HuH-7 (cell line): ENCODE measurements at places on chromosomes 11 and 22.

DNA sequence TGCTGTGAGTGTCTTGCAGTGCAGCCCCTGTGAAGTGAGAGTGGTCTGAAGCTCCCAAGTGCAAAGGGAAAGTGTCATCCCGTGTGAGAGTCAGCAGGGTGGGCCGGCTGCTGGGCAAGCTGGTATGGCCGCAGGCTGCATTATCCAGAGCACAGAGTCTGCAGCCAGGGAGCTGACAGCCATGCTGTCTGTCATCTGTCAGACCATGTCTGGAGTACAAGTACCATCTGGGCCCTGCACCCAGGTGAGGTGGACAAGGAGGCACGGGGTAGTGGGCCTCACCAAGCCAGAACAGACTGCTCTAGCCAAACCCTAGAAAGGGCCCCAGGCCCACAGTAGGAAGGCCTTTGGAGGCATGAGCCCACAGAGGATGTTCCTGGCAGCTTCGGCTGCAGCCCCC lies 20.2 kb downstream of the LMO1 start:
- no peak for DNase-seq

DNA sequence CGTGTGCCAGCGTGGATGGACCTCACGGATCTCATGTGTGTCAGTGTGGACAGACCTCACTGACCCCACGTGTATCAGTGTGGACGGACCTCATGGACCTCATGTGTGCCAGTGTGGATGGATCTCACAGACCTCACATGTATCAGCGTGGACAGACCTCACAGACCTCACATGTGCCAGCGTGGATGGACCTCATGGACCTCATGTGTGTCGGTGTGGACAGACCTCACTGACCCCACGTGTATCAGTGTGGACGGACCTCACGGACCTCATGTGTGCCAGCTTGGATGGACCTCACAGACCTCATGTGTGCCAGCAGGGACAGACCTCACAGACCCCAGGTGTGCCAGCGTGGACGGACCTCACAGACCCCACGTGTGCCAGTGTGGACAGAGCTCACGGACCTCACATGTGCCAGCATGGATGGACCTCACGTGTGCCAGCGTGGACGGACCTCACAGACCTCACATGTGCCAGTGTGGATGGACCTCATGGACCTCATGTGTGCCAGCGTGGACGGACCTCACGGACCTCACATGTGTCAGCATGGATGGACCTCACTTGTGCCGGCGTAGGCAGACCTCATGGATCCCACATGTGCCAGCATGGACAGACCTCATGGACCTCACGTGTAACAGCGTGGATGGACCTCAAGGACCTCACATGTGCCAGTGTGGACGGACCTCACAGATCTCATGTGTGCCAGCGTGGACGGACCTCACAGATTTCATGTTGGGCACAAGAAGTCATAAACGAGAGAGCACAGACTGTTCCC lies 18.2 kb downstream of the TTLL8 start:
- no peak for DNase-seq

GRCh38 chr11:120929664-120930154 lies 94.2 kb upstream of the TBCEL start:
- DNase-seq: peak; percentile 74

DNA sequence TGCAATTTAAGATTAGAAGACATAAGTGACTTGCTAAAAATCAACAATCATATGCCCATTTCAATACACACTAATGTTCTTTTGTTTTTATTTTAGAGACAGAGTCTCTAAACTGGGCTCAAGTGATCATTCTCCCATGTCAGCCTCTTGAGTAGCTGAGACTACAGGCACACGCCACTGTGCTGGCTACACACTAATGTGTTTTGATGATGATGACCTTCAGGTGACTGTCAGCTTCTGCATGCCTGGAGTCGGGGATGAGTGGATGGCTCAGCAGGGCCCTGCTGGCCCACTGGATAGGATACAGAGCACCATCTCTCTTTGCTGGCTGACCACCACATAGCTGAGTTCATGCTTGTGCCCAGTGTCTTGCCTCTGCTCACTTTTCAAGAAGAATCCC lies 27.0 kb upstream of the POU2AF1 start:
- DNase-seq: no peak

- no peak for DNase-seq
Measured at GRCh38 chr22:32480238-32480637, 5.6 kb downstream of the FBXO7 start.

GRCh38 chr11:11247086-11247485 lies 106.0 kb downstream of the CSNK2A3 start:
- no peak for DNase-seq

DNA sequence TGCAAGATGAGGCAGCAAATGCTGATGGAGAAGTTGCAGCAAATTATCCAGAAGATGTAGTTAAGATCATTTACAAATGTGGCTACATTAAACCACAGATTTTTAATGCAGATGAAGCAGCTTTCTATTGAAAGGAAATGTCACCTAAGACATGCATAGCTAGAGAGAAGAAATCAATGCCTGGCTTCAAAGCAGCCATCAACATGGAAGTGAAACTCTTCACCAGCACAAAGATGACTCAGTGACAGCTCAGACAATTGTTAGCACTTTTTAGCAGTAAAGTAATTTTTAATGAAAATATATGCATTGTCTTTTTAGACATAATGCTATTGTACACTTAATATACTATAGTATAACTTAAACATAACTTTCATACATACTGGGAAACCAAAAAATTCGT lies 71.4 kb downstream of the FANCF start:
- no peak for DNase-seq

DNA sequence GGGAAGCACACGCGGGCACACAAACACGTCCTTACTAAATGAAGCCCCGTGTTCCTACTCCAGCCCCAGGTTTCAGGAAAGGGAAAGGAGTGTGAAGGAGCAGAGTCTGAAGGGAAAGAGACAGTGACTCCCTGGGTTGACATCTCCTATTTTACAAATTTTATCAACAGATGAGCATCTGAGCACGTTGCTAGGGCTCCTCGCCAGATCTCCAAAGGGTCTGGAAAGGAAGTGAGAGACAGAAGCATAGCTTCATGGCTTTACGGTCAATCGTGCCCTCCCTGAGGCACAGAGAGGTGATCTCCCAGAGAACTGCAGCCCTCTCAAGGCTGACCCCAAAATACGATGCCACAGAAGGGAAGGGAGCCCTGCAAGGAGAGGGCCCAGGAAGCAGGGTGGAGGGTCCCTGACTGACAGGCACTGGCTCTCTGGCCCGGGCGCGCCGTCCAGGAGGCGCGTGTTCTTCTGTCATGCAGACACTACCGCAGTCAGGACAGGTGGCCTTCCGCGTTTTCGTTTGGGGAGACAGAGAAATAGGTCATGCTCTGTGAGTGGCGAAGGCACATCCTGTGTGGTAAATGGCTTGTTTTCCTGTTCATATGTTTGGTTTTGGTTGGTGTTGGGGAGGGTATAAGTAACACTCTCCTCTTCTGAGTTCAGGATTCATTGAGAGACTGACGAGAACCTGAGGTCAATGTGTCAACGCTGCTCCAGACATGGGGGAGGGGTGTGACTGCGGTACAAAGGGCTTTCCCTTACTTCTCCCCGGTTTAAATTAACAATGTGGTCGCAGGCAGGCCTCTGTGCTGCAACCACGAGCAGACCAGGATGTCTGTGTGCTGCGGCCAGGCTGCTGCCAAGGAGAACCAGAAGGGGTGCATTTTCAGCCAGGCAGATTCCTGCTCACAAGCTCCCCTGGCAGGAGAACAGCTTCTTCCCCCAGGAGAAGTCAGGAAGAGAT lies 813.3 kb downstream of the OPCML start:
- DNase-seq: no peak

DNA sequence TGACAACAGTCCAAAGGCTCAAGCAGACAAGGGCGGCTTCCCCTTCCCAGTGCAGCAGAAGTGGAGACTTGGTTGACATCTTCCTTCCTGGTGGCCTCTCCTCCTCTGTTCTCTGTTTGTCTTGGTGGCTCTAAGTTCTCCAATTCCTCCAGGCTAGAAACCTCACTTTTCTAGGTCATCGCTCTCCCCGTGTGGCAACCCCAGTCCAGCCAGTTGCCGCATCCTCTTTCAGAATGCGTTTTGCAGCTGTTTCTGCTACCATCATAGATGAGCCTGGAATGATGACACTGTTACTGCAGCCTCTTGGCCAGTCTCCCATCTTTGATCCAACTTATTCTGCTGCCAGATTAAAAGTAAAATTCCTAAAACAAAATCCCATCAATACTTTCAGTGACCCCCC lies 201.5 kb downstream of the TRIM29 start:
- DNase-seq: no peak

DNA sequence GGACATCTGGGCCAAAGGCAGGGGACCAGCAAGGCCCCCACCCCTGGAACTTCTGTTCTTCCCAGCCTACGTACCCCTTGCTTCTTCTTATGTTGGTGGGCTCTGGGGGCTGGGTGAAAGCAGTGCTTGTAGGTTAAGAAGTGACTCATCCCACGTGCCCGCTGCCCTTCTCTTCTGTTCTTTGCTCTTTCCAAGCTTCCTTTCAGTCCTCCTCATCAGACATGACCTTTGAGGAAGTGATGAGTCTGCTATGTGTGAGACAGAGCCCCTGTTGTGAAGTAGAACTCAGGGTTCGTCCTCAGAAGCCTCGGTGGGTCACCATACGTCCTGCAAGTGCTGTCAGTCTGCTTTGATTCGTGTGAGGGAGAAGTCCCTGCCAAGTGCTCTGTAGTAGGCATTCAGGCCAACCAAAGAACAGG lies 12.7 kb downstream of the MED15 start:
- no peak for DNase-seq

DNA sequence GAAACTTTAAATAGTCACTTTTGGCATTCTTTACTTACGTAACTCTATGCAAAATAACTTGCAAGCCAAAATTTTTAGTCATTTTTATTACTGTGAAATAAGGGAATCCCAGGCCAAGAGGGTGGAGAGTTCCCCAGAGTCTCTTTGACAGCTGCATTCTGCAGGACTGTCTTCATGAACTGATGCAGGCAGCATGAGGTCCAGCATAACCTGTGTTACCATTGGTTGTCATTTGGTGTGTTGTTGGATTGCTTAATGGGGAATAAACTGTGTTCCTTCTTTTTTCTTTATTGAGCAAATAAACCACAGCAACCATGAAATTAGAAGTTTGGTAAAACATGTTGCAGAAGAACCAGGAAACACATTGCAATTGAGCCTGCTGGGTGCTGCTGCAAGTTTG lies 24.6 kb downstream of the MMP27 start:
- no peak for DNase-seq

DNA sequence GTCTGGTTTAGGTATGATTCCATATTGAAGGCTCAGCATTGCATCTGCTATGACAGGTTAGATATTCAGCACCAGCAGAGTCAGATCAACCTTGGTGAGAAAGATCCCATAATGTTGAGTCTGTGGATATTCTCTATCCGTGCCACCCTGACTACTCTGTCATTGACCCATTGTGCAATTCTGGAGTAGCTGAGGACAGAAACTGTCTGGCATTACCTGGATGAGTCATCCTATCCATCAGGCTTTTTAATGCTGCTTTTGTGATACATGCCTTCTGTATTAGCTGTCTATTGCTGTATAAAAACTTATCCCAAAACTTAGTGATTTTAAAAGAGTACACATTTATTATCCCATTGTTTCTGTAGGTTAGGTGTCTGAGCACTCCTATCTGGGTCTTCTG lies 189.1 kb upstream of the FAT3 start:
- DNase-seq: no peak

GRCh38 chr22:36329254-36330078 lies 58.3 kb downstream of the MYH9 start:
- no peak for DNase-seq

GRCh38 chr11:1752907-1753228 lies 2.5 kb upstream of the IFITM10 start:
- DNase-seq: no peak

- no peak for DNase-seq
Measured at GRCh38 chr11:120859552-120860295, 164.2 kb upstream of the TBCEL start.

DNA sequence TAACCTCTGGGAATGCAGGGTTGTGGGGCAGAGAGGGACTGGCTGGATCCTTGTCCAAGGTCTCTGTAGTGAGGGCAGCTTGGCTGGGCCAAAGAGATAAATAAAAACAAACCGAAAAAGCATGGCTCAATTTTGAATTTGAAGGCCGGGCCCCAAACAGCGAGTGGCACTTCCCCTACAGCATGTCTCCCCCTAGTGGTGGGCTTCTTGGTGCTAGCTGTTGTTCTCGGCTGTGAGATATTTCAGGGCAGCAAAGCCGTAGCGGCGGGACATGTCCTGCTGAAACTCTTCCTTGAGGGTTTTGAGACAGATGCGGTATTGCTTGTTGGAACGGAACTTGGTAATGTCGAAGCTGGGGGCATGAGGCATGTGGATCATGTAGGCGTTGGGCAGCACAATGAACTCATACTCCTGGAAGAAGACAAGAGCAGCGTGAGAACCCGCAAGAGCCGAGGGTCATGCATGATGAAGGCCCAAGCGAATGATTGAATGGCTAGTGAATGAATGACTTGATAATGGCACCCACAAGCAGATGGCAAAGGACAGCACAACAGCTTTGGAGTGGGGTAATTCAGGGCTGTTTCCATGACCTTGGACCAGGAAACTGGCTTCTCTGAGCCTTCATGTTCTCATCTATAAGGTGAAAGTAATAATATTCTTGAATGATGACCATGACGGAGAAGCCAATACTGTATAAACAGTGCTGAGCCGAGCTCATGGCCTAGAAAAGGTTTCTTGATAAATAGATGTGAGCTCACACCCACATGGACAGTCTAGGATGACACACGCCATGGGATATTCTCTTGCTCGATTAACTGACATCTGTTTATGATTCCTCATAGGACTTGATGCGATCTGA lies 216.3 kb upstream of the SYN3 start:
- peak; percentile 34 for DNase-seq

- DNase-seq: no peak
Measured at GRCh38 chr11:44993971-44994704, 43.5 kb upstream of the TP53I11 start.

DNA sequence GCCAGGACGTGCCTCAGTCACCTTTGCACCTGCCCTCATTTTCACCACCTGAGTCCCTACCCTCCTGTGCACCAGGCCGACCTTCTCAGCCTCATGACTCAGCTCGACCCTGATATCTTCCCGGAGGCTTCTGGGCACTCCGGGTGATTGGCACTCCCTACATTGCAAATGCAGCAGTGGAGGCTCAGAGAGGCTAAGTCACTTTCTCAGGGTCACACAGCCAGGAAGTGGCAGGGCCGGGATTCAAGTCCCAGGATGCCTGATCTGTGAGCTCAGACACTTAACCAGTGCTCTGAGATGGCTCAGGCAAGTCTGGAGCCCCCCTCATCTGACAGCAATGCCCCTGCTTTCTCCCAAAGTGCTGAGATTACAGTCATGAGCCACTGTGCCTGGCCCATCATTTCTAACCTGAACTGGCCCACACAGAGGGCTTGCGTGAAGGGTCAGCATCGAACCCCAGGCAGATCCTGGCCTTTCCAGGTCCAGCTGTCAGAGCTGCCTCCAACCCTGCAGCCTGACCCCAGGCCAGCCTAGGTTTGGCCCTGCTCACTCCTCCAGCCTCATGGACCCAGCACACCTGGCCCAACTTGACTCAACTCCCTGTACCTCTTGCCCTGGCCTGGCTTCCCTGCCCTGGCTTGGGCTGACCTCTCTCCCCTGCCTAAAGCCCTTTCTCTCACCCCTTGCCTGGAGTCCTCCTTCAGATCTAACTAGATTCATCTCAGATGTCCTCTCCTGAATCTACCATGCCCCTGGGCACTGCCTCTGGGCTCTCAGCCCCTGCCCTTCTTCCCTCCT lies 40.7 kb upstream of the RTL6 start:
- DNase-seq: no peak
